ENCODE measurements at places on chromosomes 2 and 18. TPM values are rescaled to one million over a fixed set of nuclear protein-coding genes. Genes with fewer than 3 reads are reported as not detected.

DNA sequence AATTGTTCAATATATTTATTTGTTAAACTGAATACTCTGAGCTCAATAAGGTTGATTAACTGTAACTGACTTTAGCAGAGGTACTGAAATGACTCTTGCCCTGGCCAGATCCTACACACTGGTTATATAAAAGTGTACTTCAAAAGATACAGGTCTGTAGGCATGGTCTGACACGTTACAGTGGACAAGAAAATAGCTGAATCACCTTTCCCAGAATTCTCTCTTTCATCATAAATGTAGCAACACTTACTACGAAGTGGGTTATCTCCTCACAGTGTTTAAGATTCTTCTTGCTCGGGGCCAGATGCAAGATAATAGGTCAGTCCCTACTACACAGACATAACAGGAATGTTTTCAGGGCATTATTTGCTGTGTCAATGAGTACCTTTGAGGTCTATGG, 107.0 kb upstream of the ZC3H15 start:
- no peak for DNase-seq

DNA sequence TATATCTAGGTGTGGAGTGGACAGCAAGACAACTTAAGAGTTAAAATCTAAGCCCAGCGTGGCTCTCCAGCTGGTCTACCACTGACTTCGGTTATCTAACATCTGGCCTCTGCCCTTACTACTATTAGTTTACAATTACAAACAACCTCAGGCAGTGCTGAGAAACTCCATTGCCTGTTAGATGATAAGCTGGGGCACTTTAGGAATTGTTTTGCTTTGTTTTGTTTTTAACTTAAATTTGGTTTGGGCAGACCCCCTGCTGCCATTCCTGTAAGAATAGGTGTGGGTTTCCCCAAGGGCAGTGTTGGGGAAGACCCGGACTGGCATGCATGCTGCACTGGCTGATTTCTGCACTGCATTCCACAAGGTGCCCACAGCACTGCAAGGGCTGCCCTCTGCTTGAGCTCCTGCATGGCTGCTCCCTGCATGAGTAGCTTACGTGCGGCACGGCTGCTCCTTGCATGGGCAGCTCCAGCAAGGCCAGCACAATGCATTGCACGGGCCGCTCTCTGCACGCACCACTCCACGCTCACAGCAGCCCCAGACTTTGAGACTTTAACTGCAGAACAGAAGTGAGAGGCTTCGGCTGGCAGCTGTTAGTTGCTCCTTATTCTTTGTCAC, 74.2 kb upstream of the SERTAD2 start:
- DNase-seq, result no peak

DNA sequence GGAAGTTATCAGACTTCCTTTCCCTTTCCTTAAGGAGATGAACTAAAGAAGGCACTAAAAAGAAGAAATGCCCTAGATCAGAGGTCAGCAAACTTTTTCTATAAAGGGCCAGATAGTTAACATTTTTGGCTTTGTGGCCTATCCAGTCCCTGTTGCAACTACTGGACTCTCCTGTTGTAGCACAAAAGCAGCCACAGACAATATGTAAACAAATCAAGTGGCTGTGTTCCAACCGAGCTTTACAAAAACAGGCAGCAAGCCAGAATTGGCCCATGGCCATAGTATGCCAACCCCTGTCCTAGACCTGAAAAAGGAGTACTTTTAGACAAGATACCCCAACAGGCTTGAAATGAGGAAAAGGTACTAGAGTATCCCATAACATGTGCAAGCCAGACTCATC, 10.9 kb downstream of the NHEJ1 start:
- DNase-seq, result no peak

- no peak for DNase-seq
These were observed 222.6 kb upstream of the SALL3 start for GRCh38 chr18:78757014-78757413.

The ACOXL gene
- 0.45 TPM for polyA plus RNA-seq

DNA sequence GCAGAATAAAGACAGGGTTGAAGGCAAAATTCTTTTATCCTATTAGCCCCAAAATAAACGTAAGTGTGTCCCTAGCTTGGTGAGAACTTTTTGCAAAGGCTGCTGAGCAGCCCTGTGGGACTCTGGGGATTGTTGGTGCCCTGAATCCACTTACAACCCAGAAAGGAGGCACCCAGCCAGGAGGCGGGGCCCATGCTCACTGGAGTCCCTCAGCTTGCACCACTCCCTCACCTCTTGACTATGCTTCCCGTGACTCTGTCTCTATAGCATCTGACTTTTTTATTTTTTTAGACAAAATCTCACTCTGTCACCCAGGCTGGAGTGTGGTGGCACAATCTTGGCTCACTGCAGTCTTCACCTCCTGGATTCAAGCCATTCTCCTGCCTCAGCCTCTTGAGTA, 15.8 kb upstream of the COL6A3 start:
- DNase-seq, result no peak

DNA sequence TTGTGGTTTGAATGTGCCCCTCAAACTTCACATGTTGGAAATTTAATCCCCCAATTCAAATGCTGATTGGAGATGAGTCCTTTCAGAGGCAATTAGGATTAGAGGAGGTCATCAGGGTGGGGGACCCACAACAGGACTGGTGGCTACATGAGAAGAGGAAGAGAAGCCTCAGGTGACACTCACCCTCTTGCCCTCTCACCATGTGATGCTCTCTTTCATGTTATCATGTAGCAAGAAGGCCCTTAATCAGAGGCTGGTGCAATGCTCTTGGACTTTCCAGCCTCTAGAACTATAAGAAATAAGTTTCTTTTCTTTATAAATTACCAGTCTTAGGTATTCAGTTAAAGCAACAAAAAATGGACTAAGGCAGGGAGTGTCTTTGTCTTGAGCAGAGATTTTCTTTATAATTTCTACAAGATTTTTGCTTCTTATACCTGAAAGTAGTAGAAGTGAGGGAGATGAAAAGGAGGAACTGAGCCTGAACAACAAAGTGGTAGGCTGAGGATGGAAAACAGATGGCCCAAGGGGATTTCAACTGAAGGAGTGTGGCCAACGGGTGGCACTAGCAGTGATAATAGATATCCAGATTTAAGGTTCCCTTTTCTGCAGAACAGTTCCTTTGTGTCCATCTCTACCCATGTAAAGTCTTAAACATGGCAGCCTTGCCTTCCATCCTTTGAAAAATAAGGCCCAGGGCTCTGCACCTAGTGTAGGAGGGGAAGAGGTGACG, 49.2 kb upstream of the TGIF1 start:
- no peak for DNase-seq

DNA sequence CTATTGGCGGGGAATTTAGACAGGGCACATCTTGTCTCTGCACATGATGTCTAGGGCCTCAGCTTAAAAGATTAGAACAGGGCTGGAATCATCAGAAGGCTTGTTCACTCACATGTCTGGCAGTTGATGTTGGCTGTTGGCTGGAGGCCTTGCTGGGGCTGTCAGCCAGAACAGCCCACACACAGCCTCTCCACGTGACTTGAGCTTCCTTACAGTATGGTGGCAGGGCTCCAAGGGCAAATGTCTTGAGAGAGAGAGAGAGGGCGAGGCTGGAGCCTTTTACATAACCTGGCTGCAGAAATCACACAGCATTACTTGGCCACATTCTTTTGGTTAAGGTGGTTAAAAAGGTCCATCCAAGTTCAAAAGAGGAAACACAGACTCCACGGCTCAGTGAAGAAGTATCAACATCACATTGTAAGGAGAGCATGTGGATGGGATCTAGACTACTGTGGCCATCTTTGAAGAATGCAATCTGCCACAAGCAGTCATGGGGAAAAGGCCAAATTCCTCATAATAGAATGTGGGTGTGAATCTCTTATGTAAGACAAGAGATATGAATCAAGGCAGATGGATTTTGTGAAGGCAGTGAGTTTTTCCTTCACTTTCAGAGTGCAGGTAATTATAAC, 30.4 kb downstream of the SRSF7 start:
- DNase-seq, result no peak

- DNase-seq, result no peak
These were observed 44.0 kb downstream of the METTL8 start for GRCh38 chr2:171389780-171390179.

DNA sequence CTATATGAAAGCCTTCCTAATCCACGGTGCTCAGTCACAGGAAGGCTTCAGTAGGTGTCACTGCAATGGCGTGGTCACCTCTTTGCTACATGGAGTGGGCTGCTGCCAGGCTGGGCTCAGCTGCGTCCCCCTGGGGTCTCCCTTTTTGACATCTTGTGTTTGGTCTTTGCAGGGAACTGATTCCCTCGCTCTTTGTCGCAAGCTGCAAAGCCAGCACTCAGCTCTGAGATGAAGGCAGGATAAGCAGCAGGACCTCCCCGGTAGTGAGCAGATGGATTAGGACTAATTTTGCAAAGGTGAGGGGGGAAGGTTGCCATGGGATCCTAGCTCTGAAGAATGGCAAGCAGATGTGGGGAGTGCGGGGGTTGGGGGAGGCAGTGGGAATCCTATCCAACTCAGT, 173.9 kb upstream of the ARL4C start:
- DNase-seq, result no peak

DNA sequence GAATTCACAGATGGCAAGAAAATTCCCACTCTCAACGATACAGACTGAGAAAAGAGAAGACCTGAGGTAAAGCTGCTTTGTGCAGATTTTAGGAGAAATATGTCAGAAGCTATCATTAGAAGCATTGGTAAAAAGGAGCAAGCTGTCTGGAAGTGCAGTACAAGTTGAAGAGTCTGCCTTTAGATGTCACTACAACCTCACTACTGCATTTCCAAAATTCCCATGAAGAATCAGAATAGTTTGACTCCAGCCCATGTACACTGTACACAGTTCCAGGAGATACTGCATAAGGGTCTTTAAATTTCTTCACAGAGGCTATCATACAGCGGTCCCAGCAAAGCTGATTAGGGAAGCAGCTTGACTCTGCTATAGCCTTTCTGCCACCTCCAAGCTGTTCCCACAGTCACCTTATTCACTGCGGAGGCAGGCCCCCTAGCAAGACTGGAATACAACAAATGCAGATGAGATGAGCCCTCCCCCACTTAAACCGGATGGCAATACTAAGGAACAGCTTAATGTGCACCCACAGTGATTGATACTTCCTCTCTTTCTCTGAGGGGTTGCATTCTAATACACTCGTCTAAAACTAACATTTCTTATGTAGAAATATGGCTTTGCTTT, 527.4 kb downstream of the TMEM182 start:
- DNase-seq, result peak; percentile 97

- no peak for DNase-seq
These were observed 258.3 kb upstream of the SOX11 start for GRCh38 chr2:5433855-5434254.

DNA sequence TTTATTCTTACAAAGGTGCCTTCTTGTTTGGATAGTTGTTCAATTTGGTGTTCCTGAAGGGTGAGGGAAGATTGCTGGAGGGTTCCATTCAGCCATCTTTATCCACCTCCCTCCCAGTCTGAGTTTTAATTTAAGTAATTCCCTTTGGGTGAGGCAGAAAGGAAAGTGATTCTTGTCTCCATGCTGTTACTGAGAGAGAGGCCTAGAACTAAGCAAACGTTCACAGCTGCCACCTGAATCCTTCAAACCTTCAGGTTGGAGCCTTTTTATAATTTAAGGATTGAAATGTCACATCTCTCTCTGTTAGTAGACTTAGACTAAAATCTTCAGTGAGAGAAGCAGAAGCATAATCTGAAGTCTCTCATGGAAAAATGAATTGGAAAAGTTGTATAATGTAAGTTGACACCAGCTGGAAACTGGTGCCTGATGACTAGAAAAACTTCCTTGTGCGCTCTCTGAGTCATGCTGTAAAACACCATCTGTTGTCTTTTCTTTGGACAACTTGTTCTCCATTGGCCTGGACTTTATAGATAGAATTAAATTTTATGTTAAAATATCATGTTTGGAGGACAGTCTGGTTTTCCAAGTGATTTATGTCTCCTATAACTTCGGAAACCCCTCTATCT, 14.6 kb downstream of the STRADB start:
- no peak for DNase-seq

DNA sequence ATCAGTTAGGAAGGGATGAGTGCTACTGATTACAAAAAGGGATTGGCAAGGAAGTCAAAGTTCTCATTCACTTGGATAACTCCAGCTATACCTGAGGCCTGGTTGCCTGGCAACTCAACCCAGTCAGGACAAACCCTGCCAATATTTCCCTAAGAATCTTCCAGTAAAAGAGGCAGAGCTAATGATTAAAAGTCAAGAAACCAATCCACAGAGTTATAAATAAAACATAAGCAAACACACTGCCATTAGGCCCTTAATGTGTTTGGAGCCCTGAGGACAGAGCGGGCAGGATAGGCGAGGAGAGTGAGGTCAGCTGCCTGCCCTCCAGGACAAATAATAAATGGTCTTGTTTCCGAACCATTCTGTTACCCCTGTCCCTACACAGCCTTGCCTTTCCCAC, 215.6 kb upstream of the NABP1 start:
- DNase-seq, result no peak

GRCh38 chr2:119518401-119519056, 5.8 kb downstream of the SCTR start:
- no peak for DNase-seq

DNA sequence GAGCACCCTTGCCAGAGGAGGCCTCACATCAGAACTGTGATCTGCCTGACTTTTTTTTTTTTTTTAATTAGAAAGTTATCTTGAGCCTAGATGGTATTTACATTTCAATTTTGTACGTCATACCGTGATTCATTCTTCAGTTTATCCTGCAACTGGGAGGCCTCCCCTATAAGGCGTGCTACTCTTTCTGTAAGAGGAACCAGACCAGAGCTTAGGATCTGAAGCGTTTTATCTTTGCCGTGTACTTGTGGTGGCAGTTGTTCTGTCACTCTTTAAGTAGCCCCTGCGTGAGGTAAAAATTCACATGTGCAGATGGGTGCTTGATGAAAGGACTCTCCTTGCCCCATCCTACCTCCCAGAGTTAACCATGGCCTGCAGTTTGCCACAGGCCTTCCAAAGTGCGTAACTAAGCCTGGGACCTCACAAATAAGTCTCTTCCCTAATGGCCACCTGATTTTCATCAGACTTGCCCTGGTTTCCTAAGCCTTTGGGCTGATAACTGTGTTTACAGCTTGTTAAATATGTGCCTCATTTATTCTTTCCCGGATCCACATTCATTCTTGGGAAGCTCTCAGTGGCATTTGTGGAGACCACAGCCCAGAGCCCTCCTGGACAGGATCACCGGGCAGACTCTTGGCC, 96.0 kb downstream of the MTCL1 start:
- DNase-seq, result no peak

DNA sequence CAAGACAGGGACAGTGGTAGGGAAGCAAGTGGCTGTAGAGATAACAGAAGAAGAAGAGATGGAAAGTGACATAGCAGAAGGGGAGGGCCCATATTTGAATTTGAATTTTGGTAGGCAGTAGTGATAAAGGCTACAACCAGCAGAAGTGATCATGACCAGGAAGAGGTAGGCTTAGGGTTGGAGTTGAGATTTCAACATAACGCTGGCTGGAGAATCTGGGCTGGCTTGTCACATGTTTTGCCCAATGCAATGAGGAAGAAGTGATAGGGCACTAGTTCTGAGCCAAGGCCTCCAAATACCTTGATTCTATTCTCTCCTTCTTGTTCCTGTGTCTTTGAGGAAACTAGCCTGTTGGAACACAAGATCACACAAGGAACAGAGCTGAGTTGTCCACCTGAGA, 69.4 kb downstream of the SCG2 start:
- no peak for DNase-seq

The CD226 gene
- polyA plus RNA-seq, result 1.2 TPM

The ATG9A gene
- 56.0 TPM for polyA plus RNA-seq

Measured in spinal cord (tissue), 10 donors.